ENCODE measurements at places on chromosomes 2 and 18.

DNA sequence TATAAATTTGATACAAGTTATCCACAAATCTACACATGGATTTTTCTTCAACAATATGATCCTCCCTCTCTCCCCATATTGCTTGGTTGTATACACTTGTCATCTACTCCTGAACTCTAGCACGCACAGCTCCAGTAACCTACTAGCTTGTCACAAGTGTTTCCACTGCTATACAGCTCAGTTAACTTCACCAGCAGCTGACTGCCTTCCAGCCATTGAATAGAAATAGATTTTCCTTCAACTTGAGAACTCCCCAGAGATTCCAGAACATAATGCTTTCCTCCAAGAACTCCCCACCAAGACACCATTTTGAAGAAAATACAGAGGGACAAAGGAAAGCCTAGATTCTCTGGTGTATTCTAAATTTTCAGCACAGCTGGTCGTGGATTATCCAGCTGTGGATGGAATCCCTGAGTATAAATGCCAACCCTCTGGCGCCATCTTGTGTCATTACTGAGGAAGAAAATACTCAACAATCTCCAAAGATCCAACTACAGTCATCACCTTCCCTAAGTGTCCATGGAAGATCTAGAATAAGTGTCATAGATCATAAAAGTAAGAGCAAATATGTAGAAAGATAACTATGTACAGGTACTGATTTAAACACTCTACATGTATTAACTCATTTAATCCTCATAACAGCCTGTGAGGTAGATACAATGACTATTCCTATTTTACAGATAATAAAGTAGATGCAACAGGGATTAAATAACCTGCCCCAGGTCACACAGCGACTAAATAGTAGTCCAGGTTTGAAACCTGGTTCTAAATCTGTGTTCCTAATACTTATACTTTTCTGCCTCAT lies 156.7 kb downstream of the ARHGAP28 start:
- peak; percentile 78 for DNase-seq

GRCh38 chr2:236765478-236765877 lies 195.9 kb downstream of the ACKR3 start:
- peak; percentile 86 for DNase-seq

- no peak for DNase-seq
These were observed 213.9 kb upstream of the SALL3 start for GRCh38 chr18:78765637-78766281.

DNA sequence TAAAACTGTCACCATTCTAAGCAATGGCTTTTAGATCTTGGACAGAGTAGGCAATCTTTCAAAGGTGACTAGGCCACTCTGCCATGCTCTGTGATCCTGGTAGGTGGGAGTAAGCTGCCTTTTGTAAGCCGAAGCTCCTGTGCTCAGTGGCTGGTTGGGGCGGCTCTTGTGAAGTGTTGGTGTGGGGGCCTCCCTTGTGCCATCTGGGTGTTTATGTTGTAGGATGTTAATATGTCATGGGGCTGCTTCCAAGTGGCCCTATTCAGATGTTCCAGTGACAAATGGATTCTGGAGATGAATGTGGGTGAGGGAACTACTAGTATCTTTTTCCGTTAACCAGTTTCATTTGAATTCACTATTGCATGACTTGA lies 116.8 kb upstream of the SPRED2 start:
- no peak for DNase-seq

All from SJCRH30 (cell line).